ENCODE measurements at places on chromosomes 7 and 10.

DNA sequence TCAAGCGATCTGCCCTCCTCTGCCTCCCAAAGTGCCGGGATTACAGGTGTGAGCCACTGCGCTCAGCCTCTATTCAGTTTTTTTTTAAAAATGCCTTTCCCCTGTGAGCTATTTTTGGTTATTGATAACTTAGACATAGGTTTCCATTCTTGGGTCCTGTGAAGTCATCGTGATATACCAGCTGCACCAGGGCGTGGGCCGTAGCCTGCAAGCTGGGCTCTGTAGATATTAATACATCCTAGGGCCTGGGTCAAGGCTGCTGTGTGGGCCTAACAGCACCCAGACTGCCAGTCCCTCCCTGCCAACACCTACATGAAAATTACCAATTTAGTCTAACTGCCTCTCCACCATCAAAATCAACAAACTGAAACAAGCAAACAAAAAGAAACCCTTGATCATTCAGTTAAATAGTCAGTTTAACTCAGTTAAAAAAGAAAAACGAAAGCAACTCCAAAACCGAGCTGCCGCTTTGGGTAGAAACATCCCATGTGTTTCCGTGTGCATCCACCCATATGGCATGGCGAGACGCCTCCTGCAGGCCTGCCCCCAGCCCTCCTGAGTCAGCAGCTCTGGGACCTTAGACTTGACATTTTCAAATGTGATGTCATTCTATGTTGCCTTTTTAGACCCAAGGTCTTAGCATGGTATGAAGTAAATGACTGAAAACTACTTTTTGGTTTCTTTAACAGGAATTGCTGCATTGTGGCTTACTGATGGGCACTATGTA, 330.2 kb downstream of the GLRX3 start:
- DNase-seq, result no peak

DNA sequence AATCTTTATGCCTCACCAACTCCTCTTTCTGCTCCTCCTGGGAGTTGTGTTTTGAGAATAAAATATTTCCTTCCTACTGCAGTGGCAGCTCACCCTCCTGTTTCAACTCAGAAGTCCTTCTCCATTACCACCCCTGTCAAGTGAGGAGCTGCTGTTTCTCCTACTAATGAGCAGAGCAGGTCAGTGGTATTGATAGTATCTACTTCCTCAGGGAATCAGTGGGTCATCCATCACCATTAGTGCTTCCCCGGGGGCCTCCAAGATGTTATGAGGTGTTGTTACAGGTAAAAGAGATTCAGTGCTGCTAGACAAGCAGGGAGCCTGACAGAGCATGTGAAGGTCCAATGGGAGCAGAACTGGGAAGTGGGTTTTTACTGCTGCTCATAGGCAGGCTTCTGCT, 795.2 kb downstream of the REEP3 start:
- DNase-seq, result no peak

- DNase-seq, result no peak
These were observed 82.9 kb downstream of the CDK14 start for GRCh38 chr7:90678986-90679385.

GRCh38 chr7:117269417-117269816, 53.4 kb downstream of the WNT2 start:
- no peak for DNase-seq

DNA sequence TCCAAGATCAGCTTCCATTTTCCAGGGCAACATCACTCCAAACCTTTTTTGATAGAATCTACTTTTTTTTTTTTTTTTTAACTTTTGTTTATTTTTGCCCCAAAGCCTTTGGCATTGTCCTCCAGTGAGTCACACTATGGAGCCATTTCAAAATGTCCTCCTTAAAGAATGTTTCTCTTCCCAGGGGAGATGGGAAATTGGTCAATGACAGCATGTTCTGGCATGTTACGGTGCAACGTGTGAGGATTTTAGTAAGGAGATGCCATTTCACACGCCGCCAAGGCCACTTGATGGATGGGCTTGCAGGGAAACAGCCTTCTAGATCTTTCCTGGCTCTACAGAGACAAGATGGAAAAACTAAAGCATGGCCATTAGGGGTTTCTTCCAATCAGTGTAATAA, 30.7 kb upstream of the TRIL start:
- DNase-seq, result no peak

- DNase-seq, result no peak
These were observed 235.6 kb downstream of the MGMT start for GRCh38 chr10:129702605-129703004.

- no peak for DNase-seq
These were observed 98.1 kb downstream of the GPR37 start for GRCh38 chr7:124667312-124668153.

DNA sequence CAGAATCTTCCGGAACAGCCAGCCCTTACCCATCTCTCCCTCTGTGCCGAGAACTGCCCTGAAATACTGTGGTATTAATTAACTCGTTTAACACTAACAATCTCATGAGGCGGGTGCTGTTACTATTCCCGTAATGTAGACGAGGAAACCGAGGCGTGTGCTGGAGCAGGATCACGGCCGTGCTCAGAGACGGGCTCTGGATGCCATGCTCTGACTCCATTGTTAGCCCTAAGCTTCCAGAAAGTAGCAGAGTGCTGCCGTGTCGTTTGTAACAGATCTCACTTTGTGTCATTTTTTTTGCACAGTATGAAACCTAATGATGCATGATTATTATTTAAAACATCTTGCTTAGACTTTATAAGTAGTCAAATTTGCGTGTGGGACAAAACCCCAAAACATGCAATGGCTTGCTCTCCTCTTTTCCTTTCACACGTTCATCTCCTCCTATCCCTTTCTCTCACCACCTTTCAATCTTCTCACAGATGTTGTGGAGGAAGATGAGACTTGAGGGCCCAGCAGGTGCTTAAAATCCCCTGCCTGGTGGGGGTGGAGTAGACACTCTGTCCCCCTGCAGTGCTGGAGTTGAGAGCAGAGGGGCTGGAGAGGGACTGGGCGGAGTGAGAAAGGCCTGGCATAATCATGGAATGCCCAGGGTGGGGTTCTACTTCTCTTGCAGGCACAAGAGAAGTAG, 482 bp upstream of the ACTR3C start:
- DNase-seq, result no peak

GRCh38 chr10:114726820-114727271, 68.8 kb upstream of the ABLIM1 start:
- DNase-seq, result no peak

DNA sequence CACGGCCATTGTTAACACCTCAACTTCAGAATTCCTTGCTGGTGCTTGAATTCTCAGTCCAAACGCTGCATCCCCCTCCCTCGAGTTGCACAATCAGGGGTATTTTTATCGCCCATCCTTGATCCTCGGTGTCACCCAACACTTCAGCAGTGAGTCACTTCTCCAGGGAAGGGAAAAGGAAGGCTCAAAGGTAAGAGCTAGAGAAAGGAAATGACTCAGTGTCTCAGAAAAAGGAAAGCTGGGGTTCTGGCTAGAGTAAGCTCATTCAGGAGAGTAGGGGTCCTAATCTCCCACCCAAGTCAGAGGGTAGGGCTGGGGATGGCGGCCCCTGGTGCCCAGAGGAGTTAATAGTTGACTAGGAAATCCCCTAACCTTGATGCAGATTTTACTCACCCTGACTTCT, 39.8 kb upstream of the TRIM8 start:
- no peak for DNase-seq

- DNase-seq, result no peak
These were observed 647 bp downstream of the ECHS1 start for GRCh38 chr10:133372507-133372906.

- no peak for DNase-seq
These were observed 26.0 kb downstream of the RBM17 start for GRCh38 chr10:6114805-6115341.

DNA sequence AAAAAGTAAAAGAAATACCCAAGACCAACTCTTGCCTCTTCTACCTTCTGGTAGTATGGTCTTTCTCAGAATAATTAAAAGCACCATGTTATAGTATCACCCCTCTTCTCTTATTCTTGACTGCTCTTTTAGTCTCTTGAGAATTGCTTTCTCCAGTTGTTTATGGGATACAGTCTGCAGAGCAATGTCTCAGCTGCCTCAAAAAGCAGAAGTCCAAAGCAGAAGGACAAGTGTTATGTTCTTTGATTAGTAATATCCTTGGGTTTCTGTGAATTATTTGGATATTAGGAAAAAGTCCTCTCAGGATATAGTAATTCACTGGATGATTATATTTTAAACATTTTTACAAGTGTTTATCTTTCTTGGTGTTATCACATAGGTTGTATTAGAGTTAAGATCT, 7.4 kb downstream of the TAS2R41 start:
- no peak for DNase-seq

DNA sequence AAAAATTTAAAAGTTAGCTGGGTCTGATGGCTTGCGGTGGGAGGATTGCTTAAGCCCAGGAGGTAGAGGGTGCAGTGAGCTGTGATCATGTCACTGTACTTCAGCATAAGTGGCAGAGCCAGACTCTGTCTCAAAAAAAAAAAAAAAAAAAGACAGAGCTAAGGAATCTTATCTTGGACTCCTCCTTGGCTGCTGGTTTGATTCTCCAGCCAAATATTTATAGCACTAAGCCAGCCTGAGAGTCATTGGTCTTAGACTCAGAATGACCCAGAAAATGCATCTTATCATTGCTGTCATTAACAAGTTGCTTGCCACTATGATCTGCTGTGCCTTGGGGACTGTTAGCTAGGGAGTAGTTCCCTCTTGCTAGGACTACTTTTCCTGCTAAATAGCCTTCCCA, 164.7 kb downstream of the GNAT3 start:
- no peak for DNase-seq

DNA sequence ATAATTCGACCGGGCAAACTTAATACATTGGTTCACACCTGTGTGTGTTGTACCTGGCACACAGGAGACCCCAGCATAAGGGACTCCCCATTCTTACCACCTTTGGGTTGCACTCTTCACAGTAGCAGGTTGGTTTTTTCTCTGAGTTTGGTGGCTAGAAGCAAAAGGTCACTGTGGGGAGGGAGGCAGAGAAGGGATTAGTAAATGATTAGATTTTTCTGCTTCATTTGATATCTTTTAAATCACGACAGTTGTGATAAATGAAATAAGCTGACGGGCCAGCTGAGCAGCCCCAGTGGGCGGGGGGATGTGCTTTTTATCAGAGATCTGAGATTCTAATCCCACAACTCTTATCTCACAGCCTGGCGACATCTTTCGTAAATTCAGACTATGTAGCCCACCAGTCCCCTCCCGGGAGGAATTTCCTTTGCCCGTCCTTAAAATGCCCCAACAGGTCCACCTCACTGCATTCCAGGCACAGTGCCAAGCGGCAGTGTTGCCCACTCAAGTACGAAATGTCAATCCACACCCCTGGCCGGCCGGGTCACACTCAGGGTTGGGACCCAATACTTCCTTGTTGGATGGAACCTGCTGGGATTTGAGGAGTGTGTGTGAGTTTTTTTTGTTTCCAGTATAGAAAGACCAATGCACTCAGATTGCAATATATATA, 10.5 kb upstream of the KCP start:
- no peak for DNase-seq

DNA sequence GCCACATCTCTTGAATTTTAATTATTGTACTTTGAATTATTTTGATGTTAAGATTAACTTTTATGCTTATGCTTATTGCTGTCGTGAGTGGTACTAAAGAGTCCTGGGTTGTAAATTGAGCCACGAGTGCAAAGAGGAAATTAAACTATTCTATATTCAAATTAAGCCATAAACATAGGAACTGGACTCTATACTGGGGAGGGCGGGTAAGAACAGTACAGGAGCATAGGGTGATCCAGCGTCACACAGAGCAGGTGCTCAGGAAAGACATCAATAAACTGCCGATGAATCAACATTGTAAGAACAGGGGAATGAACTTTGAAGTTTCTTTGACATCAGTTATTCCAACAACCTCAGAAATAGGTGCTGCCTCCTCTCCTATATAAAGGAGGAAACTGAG, 219.6 kb downstream of the CACNB2 start:
- no peak for DNase-seq

DNA sequence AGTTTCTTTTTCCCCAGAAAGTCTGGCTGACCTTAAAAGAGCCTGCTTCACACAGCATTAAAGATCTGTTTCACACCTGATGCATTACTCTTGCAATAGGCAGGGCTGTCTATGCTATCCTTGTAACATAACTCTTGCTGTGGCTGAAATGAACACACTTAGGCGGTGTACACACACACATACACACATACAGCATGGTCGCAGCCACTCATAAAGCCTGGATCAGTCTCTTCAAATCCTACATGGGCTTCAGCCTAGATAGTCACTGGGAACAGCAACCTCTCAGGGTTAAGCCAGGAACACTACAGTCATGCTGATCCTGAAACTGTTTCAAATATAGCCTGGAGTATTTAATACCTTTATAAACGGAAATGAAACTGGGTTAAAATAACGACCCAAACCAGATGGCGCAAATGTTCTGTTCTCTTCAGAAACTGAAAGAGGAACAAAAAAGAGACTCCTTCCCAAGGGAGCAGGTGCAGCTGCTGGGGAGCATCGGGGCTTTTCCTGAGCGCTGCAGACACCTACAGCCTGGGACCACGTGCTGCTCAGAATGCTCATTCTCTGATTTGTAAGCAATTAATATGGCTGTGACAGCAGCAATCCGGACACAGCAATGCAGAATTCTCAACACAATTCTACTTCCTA, 61.0 kb upstream of the SFMBT2 start:
- no peak for DNase-seq

DNA sequence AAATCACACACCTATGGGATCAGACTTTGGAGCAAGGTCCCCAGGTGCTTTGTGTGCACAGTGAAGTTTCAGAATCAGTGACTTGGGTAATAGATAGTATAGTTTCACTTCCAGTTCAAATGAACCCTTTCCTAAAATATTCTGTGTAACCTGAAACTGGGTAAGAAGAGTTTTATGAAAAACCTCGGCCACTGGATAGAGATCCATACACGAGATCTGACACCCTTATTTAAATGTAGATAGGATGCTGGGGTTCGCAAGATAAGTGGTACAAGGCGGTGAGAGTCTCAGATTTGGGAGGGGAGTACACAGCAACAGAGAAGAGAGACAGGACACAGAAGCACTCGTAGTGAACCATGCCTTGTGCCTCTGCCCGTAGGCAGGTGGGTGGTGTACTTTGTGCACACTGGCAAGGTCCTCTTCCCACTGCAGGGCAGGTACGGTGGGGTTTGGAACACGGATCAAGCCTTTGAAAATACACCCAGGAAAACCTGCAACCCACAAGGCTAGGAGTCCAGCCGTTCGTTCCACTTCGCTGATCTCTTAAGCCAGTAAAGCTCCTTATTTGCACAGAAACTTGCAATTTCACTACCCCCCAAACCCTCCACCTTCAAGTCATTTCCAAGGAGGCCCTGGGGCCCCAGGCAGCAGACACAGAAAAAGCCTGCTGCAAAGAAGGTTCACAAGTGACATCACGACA, 162.8 kb downstream of the USP6NL start:
- DNase-seq, result no peak

GRCh38 chr7:81492910-81493309, 276.9 kb downstream of the HGF start:
- no peak for DNase-seq

DNA sequence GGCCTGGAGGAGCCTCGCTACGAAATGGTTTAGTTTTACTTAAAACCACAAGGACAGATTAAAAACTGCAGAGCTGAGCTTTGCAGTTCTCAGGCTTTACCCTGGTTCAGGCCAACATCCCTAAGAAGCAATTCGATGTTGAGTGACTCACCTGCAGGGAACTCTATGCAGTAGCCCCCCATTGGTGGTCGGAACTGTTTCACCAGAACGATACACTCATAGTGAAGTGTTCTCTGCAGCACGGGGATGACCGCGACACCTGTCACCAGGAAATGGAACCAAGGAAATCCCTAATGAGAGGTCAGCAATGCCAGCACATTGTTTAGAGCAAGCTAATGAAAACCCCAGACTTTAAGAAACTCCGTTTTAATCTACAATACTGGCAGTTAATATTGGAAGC, 18.0 kb downstream of the NUDT5 start:
- no peak for DNase-seq

- DNase-seq, result no peak
These were observed 30.5 kb downstream of the DCLRE1A start for GRCh38 chr10:113823389-113823788.

All from stimulated activated CD4-positive, alpha-beta T cell treated with anti-CD3 and anti-CD28 coated beads, Interleukin-4, amount 100 ng/mL, for 48 hours (primary cell).